ENCODE measurements at places on chromosomes 16 and 17. TPM values are rescaled to one million over a fixed set of nuclear protein-coding genes. Genes with fewer than 3 reads are reported as not detected.

The KLHL11 gene
- 26.9 TPM for total RNA-seq

The DBNDD1 gene
- total RNA-seq: 9.5 TPM

The MFSD6L gene
- not detected for total RNA-seq

The WNT9B gene
- not detected for total RNA-seq

The ZSCAN10 gene
- total RNA-seq: not detected

The AHSP gene
- total RNA-seq: not detected

The PYY gene
- not detected for total RNA-seq

The TBCD gene
- 43.6 TPM for total RNA-seq

The DYNC1LI2 gene
- total RNA-seq: 181 TPM

The KRTAP4-6 gene
- total RNA-seq: not detected

The TEX14 gene
- under 0.01 TPM for total RNA-seq

The CHST6 gene
- total RNA-seq: 0.54 TPM

The CTRB2 gene
- total RNA-seq: not detected

The IL17C gene
- total RNA-seq: not detected

The CCDC43 gene
- total RNA-seq: 41.0 TPM

The AOC3 gene
- total RNA-seq: under 0.01 TPM

The PITPNM3 gene
- total RNA-seq: 2.2 TPM

The RPL23 gene
- total RNA-seq: 2,545 TPM

The RGS11 gene
- 1.9 TPM for total RNA-seq

The ACBD4 gene
- 5.1 TPM for total RNA-seq

The CCDC182 gene
- total RNA-seq: not detected

The MYH13 gene
- not detected for total RNA-seq

The COL1A1 gene
- total RNA-seq: 1.2 TPM

The SOX15 gene
- total RNA-seq: 0.28 TPM

The CHTF8 gene
- total RNA-seq: 63.2 TPM

The ZC3H7A gene
- total RNA-seq: 53.4 TPM

The CDH3 gene
- under 0.01 TPM for total RNA-seq

The MT1E gene
- total RNA-seq: 131 TPM

The MEOX1 gene
- total RNA-seq: not detected

The HSD17B2 gene
- total RNA-seq: 1.7 TPM

The MILR1 gene
- 2.7 TPM for total RNA-seq

The MT4 gene
- total RNA-seq: not detected

The PLD6 gene
- total RNA-seq: 0.66 TPM

The CCL1 gene
- 0.09 TPM for total RNA-seq

The OTOA gene
- total RNA-seq: 0.09 TPM

The TP53TG3F gene
- not detected for total RNA-seq

The KCNH6 gene
- total RNA-seq: not detected

The C1QL1 gene
- 0.09 TPM for total RNA-seq

The CTDNEP1 gene
- total RNA-seq: 39.2 TPM
